ENCODE measurements at places on chromosomes 16 and 17.

DNA sequence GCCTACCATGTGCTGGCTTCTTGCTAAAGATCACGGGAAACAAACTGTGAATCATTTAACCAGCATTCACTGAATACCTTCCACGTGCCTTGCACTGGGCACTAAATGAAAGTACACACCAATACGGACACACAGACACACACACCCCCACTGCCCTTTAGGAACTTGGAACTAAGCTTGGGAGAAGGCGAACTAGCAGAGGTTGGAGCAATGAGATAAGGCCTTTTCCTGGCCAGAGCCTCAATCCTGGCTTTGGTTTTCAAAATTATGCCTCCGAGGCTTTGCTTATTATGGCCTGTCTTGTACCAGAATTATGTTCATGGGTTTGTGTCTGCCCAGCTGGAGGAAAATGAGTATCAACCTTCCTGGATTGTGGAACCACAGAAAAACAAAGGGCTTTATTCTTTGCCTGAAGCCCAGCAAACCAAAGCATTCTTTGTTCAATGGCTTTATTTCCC lies 32.3 kb downstream of the CPPED1 start:
- DNase-seq = no peak

DNA sequence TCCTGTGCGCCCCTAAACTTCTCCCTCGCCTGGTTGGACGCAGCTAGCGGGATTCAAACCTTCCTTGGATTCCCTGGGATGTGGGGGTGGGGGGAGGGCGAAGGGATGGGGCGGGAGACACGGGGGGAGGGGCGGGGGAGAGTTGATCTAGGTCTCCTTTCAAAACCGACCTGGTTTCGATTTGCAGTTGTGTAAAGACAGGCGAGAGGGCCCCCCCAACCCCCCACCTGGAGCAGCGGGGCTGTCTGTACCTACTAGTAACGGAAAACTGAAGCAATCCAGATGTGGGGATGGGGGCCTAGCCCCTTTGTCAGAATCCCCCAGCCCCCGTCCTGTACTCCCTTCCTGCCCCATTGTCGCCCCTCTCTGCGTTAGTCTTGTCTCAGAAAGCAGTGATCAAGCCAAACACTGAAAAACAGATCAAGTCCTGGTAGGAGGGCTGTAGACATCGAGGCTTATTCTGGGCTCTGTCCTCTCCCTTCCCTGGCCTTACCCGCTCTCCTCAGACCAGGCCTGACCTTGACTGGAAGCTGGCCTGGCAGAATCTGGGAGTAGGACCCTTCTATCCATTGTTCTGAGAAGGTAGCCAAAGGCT lies 902 bp downstream of the DLX4 start:
- DNase-seq = no peak

DNA sequence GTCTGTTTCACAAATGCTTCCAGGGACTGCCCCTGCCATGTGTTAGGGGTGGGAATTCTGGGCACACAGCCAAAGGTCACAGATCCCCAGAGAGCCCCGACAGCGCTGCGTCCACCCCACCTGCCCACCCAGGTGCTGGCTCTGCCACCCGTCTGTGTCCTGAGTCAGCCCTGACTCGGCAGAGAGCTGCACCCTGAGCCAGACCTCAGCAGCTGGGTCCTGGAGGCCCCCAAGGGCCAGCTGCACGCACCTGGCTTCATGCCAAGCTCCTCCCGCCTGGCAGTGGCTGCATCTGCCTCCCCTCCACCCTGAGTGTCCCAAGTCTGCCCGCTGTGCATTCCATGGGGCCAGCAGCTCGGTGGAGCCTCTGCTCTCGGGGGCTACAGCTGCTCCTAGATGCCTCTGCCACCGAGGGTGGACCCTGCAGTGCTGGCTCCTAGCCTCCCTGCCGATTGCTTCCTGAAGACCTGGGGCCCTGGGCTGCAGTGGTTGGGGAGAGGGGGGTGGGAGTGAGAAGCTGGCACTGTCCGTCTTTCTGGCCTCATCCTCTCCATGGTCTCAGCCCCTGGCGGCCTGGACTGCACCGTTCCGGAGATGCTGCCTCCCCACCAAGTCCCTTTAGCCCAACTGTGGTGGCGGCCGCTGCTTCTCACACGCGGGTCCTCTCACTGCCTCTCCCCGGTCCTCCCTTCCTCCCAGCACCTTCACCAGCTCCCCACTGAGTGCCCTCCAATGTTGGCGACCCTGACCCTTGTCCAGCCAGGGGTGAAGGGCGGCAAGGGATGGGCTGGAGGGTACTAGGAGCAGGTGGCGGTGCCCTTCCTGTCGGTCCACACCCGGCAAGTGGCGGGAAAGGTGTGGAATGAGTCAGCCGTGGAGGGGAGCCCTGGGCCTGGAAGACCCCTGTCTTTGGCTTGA lies 3.0 kb downstream of the SECTM1 start:
- no peak for DNase-seq

DNA sequence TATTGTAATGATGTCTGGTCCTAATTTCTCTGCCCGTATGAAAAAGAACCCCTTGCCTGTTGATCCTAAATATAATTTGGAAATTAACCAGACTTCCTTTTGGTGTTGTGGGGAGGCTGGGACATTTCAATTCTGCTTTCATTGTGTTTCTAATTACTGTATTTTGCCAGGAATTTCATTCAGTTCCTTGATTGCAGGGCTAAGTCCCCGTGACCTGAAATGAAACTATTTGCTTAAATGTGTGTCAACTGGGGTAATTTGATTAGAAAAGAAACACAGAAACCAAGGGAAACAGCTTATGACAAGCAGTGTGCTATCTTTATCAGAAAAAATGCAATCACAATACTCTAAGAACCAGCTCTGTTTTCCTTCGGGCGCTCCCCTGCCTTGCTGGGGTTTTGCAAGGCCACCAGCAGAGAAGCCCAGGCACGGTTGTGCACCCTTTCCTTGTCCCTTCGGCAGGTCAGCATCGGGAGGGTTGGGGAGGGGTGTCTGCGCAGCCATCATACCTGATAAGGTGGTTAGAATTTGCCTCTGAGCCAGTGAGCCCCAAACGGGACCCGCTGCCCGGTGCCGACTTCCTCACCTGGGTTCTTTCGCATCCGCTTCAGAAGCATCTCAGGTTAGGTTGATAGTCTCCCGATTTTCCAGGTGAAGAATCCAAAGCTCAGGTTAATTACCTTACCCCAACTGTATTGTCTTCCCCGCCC lies 19.4 kb downstream of the KLHL36 start:
- DNase-seq = no peak

- no peak for DNase-seq
These were observed 561.9 kb upstream of the SOX9 start for GRCh38 chr17:71558901-71559300.

- DNase-seq = no peak
These were observed 78.6 kb upstream of the CDH5 start for GRCh38 chr16:66287926-66288325.

DNA sequence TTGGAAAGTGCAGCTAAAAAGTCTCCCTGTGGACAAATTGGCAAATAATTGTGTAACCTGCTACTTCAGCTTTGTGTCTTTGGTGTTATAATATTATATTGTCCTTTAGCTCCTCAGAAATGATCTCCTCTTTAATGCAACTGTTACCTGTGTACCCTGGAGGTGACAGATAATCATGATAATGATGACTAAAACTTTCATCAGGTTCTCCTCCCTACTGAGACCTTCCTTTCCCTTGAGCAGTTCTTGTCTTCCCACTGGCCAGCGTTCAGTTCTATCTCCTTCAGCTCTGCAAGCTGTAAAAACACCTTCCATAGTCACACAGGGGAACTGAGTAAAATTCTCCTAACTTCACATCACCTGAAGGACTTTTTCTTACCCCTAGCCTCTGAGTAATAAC lies 14.7 kb downstream of the KRT12 start:
- DNase-seq = no peak

DNA sequence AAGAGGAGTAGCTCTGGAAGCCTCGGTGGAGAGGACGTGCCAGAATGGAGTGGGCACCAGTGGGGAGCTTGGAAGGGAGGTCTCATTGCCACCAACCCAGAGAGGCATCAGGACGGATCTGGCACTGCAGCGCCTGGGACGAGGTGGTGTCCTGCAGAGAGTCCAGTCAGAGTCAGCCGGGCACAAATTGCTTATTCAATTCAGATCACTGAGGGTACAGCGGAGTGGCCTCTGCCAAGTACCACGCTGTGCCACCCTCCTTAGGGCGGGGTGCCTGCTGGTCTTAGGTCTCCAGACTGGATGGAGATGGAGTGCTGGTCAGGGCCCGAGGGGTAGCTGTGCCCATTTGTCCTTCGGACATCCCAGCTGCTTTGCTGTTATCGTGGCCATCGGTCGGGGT lies 18.9 kb upstream of the SPPL2C start:
- DNase-seq = no peak

DNA sequence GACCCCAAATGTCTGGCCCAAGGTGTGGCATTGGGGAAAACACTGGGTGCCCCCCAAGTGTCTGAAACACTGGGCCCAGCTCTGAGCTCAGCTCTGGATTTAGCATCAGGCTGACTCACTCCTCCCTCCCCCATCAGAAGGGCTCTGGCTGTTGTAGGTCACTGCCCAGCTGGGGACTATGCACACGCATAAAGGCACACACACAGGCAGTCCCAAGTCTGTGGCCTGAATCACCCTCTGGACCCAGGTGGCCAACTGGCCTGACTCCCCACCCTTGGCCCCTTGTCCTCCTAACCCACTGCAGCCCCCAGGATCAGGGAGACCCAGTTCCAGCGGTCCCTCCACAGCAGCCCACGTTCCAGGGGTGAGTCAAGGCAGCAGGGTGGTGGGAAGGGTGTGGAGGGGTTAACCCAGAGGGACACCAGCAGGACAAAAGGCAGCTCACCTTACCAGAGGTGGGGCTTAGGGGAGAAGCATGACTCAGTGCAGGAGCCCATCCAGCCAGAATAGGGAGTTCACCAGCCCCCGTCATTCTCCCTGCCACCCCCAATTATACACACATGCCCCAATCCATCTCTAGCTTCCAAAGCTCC lies 47.0 kb downstream of the MYO18A start:
- no peak for DNase-seq

DNA sequence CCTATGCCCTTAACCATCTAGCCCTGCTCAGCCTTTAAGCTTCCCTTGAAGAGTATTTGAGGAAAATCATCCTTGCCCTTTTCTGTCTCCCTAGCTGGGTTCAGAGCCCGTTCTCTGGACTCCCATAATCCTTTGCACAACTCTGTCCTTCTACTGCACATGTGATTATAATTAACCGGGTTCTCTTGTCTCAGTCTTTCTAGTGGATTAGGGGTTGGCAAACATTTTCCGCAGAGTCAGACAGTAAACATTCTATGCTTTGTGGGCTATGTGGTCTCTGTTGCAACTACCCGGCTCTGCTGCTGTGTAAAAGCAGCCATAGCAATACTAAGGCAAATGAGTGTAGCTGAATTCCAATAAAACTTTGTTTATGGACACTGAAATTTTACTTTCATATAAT lies 80.0 kb downstream of the CDRT15 start:
- no peak for DNase-seq

- no peak for DNase-seq
These were observed 5.1 kb downstream of the KSR1 start for GRCh38 chr17:27461192-27461859.
